ENCODE measurements at places on chromosomes 1 and 21. TPM values are rescaled to one million over a fixed set of nuclear protein-coding genes. Genes with fewer than 3 reads are reported as not detected.

MAP3K21 gene
- 0.96 TPM for total RNA-seq

PTGFR gene
- 0.84 TPM for total RNA-seq

- DNase-seq = no peak
Measured at GRCh38 chr1:166378805-166379204, 212.0 kb upstream of the FAM78B start.

DNA sequence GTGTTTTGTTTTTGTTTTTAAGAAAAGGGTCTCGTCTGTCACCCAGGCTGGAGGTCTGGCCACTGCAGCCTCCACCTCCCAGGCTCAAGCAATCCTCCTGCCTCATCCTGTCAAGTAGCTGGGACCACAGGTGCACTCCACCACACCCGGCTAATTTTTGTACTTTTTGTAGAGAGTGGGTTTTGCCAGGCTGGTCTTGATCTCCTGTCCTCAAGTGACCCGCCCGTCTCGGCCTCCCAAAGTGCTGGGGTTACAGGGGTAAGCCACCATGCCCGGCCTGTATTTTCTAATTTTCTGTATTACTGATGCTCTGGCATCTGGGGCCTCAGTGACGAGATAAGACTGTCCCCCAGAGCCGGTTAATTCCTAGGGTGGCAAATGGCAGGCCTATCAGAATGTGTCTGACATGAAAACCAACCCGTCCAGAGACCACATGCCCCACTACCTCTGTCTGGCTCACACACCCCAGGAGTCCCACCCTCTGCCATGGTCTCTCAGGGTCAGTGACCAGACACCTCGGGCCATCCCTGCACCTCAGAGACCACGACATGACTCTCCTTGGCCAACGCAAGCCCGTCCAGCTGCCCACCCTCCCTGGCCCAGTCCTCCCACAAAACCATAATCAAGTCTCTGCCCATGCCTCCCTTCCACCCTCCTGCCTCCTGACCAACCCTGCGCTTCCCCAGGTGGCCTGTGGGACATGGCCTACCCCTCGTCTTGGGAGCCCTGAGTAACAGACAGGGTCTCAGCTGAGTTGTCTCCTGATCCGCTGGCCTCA lies 12.5 kb downstream of the NPHP4 start:
- no peak for DNase-seq

DNA sequence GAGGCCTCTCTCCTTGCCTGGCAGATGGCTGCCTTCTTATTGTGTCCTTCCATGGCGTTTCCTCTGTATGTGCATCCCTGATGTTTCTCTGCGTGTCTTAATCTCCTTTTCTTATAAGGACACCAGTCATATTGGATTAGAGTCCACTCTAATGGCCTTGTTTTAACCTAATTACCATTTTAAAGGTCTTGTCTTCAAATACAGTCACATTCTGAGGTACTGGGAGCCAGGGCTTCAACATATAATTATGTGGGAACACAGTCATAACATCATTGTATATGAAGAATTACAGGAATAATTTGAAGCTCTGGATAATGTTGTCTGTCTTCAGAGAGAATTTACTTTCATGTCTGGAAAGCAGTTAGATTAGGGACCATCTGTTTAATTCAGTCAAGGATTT lies 56.4 kb upstream of the PTGFR start:
- no peak for DNase-seq

Data from mesenteric fat pad (tissue), 1 donor.